Activated CD4-positive, alpha-beta T cell treated with anti-CD3 and anti-CD28 coated beads, Interleukin-10, Interleukin-2, amounts not matched to agents 100 ng/mL and 50 ng/mL, durations not matched to agents 16 hours and 8 hours (primary cell): ENCODE measurements at places on chromosomes 6 and 20.

DNA sequence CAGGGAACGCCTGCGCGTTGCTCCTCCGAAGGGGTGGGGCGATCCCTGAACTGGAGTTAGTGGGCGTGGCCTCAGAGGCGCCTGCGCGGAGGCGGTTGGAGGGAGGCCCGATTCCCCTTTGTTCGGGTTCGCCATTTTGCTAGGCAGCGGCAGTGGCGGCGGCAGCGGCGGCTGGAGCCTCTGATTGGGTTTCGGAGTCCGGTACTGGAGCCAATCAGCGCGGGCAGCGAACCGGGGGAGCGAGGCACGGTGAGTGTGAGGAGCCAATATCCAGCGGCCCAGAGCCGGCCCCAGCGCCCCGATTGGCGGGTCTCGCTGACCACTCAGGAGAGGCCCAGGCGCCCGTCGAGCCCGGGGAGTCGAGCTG, at the start of gene NFYA:
Gene NFYA (plus strand): TSS at position 139 of the 367 bp plus-strand sequence. CDS start 6,116 bp downstream, outside the sequence.
- no peak for DNase-seq

DNA sequence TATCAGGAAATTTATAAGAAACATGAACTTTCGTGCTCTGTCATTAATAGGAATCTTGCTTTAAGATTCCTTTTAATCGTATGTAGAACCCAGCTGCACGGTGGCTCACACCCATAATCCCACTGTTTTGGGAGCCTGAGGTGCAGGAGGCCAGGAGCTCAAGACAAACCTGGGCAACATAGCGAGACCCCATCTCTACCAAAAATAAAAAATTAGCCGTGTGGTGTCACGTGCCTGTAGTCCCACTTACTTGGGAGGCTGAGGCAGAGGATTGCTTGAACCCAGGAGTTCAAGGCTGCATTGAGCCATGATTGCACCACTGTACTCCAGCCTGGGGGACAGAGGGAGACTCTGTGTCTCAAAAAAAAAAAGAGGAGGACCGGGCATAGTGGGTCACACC, 7.4 kb downstream of the PTPRA start:
- no peak for DNase-seq

DNA sequence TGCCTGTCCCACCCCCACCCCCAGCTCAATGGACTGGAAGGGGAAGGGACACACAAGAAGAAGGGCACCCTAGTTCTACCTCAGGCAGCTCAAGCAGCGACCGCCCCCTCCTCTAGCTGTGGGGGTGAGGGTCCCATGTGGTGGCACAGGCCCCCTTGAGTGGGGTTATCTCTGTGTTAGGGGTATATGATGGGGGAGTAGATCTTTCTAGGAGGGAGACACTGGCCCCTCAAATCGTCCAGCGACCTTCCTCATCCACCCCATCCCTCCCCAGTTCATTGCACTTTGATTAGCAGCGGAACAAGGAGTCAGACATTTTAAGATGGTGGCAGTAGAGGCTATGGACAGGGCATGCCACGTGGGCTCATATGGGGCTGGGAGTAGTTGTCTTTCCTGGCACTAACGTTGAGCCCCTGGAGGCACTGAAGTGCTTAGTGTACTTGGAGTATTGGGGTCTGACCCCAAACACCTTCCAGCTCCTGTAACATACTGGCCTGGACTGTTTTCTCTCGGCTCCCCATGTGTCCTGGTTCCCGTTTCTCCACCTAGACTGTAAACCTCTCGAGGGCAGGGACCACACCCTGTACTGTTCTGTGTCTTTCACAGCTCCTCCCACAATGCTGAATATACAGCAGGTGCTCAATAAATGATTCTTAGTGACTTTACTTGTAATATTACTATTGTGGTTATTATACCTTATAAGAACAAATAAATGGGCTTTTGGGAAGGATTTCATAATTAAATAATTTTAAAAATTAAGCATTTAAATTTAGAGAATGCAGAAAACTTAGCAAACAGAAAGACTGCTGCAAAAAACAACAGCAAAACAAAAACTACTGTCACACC, 8.4 kb downstream of the CDKN1A start:
- DNase-seq, result no peak

DNA sequence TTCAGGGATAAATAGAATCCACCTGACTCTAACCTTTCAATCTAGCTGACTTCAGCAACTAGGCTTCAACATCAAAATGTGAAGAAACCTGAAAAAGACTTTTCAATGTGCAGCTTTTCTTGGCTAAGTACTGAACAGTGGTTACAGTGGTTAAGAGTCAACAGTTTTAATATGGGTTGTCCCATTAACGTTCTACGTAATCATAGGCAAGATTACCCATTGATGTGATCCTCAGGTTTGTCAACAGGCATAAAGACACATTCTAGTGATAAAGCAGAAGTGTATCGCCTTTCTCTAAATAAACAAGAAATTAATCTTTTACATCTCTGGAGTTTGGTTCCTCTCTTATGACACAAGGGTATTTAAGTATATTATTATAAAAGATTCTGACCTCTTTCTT, 154.1 kb upstream of the RUNX2 start:
- no peak for DNase-seq

GRCh38 chr20:61328911-61329558, 77.0 kb downstream of the CDH4 start:
- no peak for DNase-seq

- peak; percentile 22 for DNase-seq
Measured at GRCh38 chr20:41011551-41012067, 17.0 kb upstream of the TOP1 start.

- no peak for DNase-seq
Measured at GRCh38 chr6:36753671-36754405, 56.2 kb downstream of the RAB44 start.

GRCh38 chr6:128572294-128572693, 51.9 kb upstream of the PTPRK start:
- DNase-seq, result no peak

GRCh38 chr20:62233684-62234083, 4.6 kb upstream of the OSBPL2 start:
- no peak for DNase-seq
